CD4-positive, alpha-beta T cell (primary cell): ENCODE measurements at places on chromosomes 3 and 15. TPM values are rescaled to one million over a fixed set of nuclear protein-coding genes. Genes with fewer than 3 reads are reported as not detected.

DNA sequence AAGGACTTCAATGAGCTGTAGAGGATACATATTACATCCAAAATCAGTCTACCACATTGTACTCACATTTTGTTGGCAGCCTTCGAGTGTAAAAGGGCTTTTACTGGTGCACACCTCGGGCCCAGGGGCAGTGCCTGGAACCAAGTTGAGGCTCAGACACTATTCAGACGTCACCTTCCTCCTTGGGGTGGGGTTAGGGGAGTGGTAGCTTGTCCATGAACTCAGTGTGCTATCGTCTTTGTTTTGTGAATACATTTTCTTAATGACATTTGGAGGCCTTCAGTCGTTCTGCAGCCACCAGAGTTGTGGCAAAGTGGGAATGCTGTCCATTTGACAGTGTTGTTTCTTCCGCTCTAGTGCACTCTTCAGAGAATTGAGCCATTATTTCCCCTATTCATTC is 114.2 kb downstream of the PGPEP1L start:
- no peak for DNase-seq

GRCh38 chr3:128485282-128486204 is 7.5 kb downstream of the GATA2 start:
- no peak for DNase-seq

GRCh38 chr3:28836199-28836598 is 444.7 kb upstream of the RBMS3 start:
- no peak for DNase-seq

GRCh38 chr3:111070772-111071256 is 802 bp upstream of the NECTIN3 start:
- peak; percentile 58 for DNase-seq

GRCh38 chr15:63191895-63192618 is 2.7 kb downstream of the RAB8B start:
- peak; percentile 64 for DNase-seq

GABRB3 gene
- total RNA-seq: not detected

LINGO1 gene
- not detected for total RNA-seq

PRR20G gene
- total RNA-seq: not detected
